ENCODE measurements at places on chromosomes 5 and 9. TPM values are rescaled to one million over a fixed set of nuclear protein-coding genes. Genes with fewer than 3 reads are reported as not detected.

- peaks cover 12% of the 10 kb centered on the region for H3K4me1 ChIP-seq
- no peak overlapping the region for H3K4me3 ChIP-seq
Measured at GRCh38 chr5:108743319-108743718, 4.4 kb upstream of the FER start.

DNA sequence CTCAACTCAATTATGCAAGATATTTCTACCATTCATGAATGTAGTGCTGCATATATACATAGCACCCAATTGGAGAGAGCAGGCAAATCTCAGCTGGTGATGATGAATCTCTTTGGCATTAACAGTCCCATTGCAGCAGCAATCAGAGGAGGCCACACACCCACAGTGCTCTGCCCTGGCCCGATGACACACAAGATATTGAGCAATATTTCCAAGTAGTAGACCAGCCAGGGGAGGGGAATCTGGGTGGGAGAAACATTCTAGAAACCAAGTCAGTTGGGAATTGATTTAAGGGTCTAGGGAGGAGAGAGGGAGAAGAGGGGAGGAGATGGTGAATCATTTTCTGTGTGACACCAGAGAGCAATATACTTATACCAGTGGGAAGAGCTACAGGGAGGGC is 14.9 kb upstream of the C5orf63 start:
- H3K27ac ChIP-seq: no peak overlapping the region
- H3K4me3 ChIP-seq: no peak overlapping the region
- no peaks in the 10 kb centered on the region for H3K4me1 ChIP-seq
- no peak for DNase-seq
- H3K36me3 ChIP-seq: no peaks in the 10 kb centered on the region

GRCh38 chr5:11143456-11144267 is 382.6 kb upstream of the DAP start:
- no peaks in the 10 kb centered on the region for H3K27me3 ChIP-seq
- H3K4me3 ChIP-seq: no peak overlapping the region
- no peak overlapping the region for H3K27ac ChIP-seq
- H3K4me1 ChIP-seq: no peaks in the 10 kb centered on the region
- H3K36me3 ChIP-seq: no peaks in the 10 kb centered on the region

SLC25A2 gene
- total RNA-seq: 0.41 TPM

TEX48 gene
- 0.85 TPM for total RNA-seq

GRCh38 chr9:89791754-89792153 is 186.9 kb downstream of the GADD45G start:
- no peak for DNase-seq
- H3K4me1 ChIP-seq: no peaks in the 10 kb centered on the region
- H3K36me3 ChIP-seq: no peaks in the 10 kb centered on the region
- no peak overlapping the region for H3K4me3 ChIP-seq

DNA sequence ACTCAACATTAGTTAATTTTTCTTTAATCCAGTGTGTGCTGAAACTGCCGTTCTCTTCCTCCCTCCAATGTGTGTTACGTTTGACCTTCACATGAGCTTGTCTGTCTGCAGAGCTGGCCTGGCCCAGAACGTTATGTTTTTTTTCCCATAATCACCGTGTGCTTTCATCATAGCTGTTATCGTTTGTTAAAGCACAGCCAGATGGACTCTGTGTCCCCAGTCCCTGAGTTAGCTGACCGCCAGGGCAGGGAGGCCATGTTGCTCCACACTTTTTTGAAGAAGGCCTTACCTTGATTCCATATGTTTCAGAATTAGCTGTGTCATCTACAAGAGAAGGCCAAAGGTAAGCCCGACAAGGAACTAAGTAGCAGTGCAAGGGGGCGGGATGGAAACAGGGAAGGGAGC is 55.7 kb downstream of the HSD17B3 start:
- H3K4me3 ChIP-seq: no peak overlapping the region
- no peaks in the 10 kb centered on the region for H3K4me1 ChIP-seq
- no peak for DNase-seq
- H3K36me3 ChIP-seq: no peaks in the 10 kb centered on the region
- no peak overlapping the region for H3K27ac ChIP-seq

DNA sequence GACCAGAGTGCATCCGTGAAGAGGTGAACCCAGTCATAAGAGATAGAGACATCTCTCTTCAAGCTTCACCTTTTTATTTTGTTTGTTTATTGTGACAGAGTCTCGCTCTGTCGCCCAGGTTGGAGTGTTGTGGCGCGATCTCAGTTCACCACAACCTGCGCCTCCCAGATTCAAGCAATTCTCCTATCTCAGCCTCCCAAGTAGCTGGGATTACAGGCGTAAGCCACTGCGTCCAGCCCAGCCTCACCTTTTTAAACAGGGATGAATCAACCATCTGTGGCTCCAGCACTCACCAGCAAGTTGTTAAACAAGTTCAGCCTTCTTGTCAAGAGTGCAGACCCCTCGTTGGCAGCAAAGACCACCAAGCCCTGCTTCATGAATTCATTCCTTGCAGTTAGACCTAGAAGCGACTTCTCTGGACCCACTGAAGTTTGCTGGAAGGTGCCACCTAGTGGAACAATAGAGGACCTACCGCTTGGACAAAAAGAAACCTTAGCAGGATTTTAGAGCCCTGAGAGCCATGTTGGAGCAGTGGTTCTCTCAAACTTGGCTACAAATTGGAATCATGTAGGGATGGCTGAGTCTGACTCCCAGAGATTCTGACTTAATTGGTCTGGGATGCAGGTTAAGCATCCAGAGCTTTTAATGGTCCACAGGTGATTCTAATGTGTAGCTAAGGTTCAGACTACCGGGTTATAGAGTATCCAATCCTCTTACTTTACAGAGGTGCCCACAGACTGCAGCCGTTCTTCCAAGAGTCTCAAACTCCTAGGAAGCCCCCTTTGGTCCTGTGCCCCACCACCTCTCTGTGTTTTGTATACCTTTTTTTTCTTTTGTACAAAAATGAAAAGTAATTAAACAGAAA is 10.5 kb upstream of the GALNT10 start:
- DNase-seq: peak; percentile 61
- H3K27me3 ChIP-seq: no peaks in the 10 kb centered on the region
- no peak overlapping the region for H3K27ac ChIP-seq
- H3K4me3 ChIP-seq: no peak overlapping the region
- peaks cover 5% of the 10 kb centered on the region for H3K4me1 ChIP-seq

SLC1A3 gene
- 0.32 TPM for total RNA-seq

UBQLN1 gene
- 114 TPM for total RNA-seq

SPINK7 gene
- total RNA-seq: not detected

DNA sequence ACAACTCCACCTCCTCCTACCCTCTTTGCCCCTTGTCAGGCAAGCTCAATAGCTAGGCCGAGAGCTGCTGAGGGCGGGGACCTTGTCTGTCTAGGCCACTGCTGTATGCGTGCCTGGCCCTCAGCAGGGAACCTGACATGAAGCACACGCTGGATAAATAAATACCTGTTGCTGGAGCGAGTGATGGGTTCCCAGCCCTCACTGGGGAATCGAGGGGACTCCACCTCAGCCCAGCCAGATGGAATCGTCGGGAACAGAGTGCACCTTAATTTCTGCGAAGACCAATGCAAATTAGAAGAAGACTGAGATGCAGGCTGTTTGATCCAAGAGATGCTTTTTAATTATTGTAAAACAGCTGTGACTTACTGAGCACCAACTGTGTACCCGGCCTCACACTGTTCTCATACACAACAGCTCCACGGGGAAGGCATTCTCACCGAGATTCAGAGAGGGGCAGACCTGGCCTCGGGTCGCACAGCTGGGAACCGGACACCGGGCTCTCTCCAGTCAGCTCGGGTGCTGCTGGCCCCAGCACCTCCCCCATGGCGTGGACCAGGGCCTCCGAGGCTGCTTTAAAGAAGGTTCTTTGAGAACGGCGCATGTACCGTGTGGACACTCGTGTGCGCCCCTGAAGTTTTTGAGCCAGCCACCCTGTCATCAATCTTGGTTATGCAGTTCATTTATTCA is 109.7 kb upstream of the IER5L start:
- no peaks in the 10 kb centered on the region for H3K27me3 ChIP-seq
- H3K36me3 ChIP-seq: no peaks in the 10 kb centered on the region
- H3K4me3 ChIP-seq: no peak overlapping the region
- H3K27ac ChIP-seq: no peak overlapping the region
- DNase-seq: no peak

- H3K4me1 ChIP-seq: no peaks in the 10 kb centered on the region
- no peak for DNase-seq
- H3K4me3 ChIP-seq: no peak overlapping the region
- no peaks in the 10 kb centered on the region for H3K36me3 ChIP-seq
- no peaks in the 10 kb centered on the region for H3K27me3 ChIP-seq
Measured at GRCh38 chr5:168163966-168164365, 127.5 kb upstream of the WWC1 start.

DNA sequence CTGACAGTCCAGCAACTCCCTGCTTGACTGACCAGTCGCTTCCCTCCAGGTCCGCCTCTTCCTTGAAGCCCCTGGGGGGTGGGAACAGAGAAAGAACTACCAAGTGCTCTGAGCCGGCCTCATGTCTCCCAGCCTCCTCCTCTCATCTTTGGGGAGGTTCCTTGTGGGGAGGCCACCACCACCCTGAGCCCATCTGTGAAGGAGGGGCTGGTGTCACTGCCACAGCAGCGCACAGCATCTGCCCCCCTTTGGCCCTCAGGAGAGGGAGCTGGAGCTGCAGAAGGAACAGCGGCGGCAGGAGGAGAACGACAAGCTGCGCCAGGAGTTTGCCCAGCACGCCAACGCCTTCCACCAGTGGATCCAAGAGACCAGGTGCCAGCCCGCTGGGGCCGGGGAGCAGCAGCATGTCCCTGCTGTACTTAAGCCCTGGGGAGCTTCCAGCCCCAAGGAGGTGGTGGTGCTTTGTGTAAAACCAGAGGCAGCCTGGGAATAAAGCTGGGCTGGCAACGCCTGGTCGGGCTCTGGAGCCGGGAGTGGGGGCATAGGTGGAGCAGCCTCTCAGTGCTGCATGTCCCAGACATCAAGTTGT is 29.4 kb downstream of the DYNC2I2 start:
- no peaks in the 10 kb centered on the region for H3K4me1 ChIP-seq
- no peak for DNase-seq
- no peak overlapping the region for H3K27ac ChIP-seq
- no peak overlapping the region for H3K4me3 ChIP-seq

C5orf34 gene
- total RNA-seq: 3.8 TPM

ZNF608 gene
- 1.5 TPM for total RNA-seq

GRCh38 chr5:21181609-21182125 is 1193.7 kb upstream of the CDH18 start:
- no peak overlapping the region for H3K4me3 ChIP-seq
- no peak overlapping the region for H3K27ac ChIP-seq
- H3K27me3 ChIP-seq: no peaks in the 10 kb centered on the region
- H3K36me3 ChIP-seq: no peaks in the 10 kb centered on the region
- no peak for DNase-seq

DNA sequence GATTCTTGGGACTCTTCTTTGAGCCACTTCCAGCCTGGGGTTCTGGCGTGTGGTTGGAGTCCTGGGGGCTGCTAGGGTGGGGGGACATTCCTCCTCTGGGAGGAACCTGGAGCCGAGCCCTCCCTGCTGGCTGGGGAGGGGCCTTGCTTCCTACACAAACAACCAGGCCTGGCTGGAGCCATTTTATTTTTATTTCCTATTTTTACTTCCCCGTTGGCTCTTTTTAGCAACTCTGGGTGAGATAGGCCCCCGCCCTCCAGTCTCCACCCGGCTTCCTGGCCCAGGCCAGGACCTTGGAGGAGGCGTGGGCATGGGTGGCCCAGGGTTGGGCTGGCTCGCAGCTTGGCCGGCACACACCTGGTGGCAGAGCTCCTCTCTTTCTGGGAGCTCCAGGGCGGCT is 15.1 kb downstream of the RXRA start:
- H3K4me1 ChIP-seq: peaks cover 3% of the 10 kb centered on the region
- H3K4me3 ChIP-seq: no peak overlapping the region
- H3K27ac ChIP-seq: no peak overlapping the region
- H3K36me3 ChIP-seq: no peaks in the 10 kb centered on the region

CNTNAP3 gene
- total RNA-seq: not detected

GRCh38 chr5:150000990-150001659 is 586 bp downstream of the HMGXB3 start:
- H3K36me3 ChIP-seq: peaks cover 25% of the 10 kb centered on the region
- H3K27ac ChIP-seq: peak overlapping the region; percentile 80
- peak; percentile 9 for DNase-seq
- H3K27me3 ChIP-seq: no peaks in the 10 kb centered on the region

GRCh38 chr9:13266167-13266566 is 13.3 kb downstream of the MPDZ start:
- H3K4me1 ChIP-seq: no peaks in the 10 kb centered on the region
- no peaks in the 10 kb centered on the region for H3K36me3 ChIP-seq
- H3K4me3 ChIP-seq: no peak overlapping the region

TRPM3 gene
- total RNA-seq: not detected

DNA sequence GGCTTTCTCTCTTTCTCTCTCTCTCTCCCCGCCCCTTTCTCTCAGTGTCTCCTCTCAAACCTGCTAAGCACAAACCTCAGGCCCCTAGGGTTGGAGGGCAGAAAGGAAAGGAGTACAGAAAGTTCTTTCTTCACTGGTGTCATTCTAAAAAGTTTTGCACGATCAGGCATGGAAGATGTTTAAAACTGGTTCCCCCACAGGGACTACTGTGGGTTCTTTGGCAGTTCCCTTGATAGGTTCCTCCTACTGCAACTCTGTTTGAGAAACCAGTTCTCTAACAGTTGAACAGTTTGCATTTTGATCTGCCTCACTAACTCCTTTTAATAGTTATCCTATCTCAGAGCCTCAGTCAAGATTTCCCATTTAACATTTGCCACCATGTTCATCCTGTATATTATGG is 82.9 kb downstream of the CDO1 start:
- no peaks in the 10 kb centered on the region for H3K4me1 ChIP-seq
- no peaks in the 10 kb centered on the region for H3K27me3 ChIP-seq
- H3K36me3 ChIP-seq: no peaks in the 10 kb centered on the region
- H3K4me3 ChIP-seq: no peak overlapping the region

SLC4A9 gene
- 0.18 TPM for total RNA-seq

GRCh38 chr9:14650596-14650995 is 42.6 kb downstream of the ZDHHC21 start:
- H3K27me3 ChIP-seq: no peaks in the 10 kb centered on the region
- H3K4me3 ChIP-seq: no peak overlapping the region
- H3K4me1 ChIP-seq: no peaks in the 10 kb centered on the region
- DNase-seq: no peak

DNA sequence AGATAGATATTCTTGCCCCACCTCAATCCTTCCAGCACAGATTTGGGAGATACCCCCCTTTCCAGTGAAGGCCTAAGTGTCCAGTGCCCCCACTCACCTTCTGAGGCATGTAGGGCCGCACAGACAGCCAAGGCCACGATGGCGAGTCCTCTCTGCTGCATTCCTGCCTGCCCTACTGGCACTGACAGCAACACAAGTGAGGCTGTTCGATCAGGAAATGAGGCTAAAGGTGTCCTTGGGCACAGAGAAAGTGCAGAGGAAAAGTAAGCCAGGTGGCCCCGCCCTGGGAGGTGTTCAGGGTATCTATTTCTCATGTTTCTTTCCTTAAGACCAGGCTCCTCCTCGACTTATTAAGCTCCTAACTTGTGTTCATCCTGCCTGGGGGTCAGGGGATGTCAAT is at the start of gene CCL28:
TSS of gene CCL28 (minus strand) at position 236 of the 400 bp plus-strand sequence. CDS start at position 161, 75 bp downstream.
- no peaks in the 10 kb centered on the region for H3K27me3 ChIP-seq
- H3K36me3 ChIP-seq: no peaks in the 10 kb centered on the region
- H3K4me3 ChIP-seq: no peak within 1 kb of the TSS
- H3K4me1 ChIP-seq: no peaks in the 10 kb centered on the region
- H3K27ac ChIP-seq: no peak within 1 kb of the TSS

- H3K4me3 ChIP-seq: no peak overlapping the region
- no peak overlapping the region for H3K27ac ChIP-seq
- no peaks in the 10 kb centered on the region for H3K36me3 ChIP-seq
- DNase-seq: no peak
- no peaks in the 10 kb centered on the region for H3K27me3 ChIP-seq
- H3K4me1 ChIP-seq: peaks cover 26% of the 10 kb centered on the region
Measured at GRCh38 chr5:175691761-175692160, 33.9 kb downstream of the HRH2 start.
